ENCODE measurements at places on chromosomes 2 and 18.

GRCh38 chr2:86368161-86368824 is 30.9 kb upstream of the REEP1 start:
- DNase-seq: no peak

DNA sequence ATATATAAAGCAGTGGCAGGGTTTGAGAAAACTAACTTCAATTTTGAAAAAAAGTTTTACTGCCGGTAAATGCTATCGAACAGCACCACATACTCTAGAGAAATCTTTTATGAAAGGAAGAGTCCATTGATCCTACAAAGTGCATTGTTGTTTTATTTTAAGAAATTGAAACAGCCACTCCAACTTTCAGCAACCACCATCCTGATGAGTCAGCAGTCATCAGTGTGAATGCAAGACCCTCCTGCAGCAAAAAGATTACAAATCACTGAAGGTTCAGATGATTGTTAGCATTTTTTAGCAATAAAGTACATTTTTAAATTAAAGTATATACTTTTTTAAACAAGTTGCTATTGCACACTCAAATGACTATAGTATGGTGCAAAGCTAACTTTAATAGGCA is 1017.7 kb upstream of the CRIM1 start:
- no peak for DNase-seq

- DNase-seq: no peak
These were observed 25.3 kb downstream of the LCLAT1 start for GRCh38 chr2:30472326-30472725.

DNA sequence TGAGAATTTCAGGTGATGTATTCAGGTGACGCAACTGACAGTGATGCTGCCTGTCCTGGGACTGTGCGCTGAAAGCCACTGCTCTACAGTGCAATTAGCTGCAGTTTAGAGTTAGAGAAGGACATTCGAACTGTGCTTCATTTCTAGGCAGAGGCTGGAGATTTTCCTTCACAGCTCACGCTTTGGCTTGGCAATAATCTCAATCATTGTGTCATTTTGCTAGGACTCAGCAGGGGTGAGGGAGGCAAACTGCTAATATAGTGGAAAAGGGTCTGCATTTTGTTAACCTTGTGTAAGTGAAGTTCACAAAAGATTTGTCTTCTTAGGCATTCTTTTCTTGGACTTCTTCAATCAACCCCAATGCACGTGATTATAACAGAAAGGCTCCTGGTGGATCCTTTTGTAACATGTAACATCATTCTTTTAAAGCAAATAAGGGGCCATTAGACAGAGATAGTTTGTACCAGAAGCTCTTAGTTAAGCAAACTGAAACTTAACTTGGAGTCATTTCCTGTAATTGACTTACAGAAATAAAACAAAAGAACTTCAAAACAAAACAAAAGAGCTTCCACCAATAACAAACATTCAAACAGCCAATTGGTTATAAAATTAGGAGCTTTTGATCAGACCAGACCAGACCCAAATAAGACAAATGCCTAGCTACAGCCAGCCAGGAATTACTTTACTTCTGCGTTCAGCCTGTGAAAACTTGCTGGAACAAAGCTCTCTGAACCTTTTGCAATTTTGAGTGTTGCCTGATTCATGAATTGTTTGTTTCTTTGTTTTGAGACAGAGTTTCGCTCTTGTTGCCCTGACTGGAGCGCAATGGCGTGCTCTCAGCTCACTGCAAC is 1376.3 kb upstream of the CELF4 start:
- no peak for DNase-seq

DNA sequence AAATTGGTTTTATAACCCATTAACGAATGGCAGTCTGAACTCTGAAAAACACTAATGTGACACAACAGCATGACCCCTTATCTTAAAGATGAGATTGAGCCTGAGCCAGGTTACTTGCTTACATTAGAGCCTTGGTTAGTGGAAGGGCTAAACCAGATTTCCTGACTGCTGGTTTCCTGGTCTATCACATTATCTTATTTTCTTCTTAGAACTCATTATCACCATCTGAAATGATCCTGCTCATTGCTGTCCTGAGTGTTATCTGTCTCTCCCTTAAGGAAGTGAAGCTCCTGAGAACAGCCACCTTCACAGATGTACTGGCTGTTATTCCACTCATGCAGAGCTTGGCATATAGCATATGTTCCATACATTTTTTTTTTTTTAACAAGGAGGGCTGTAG is 9.0 kb upstream of the NRP2 start:
- DNase-seq: no peak

GRCh38 chr2:200845669-200846325 is 18.7 kb downstream of the CLK1 start:
- no peak for DNase-seq

GRCh38 chr2:174704642-174705041 is 59.6 kb downstream of the CHRNA1 start:
- DNase-seq: no peak

- no peak for DNase-seq
These were observed 5.1 kb downstream of the MEIS1 start for GRCh38 chr2:66439812-66440542.

GRCh38 chr18:2891526-2892431 is 45.0 kb downstream of the EMILIN2 start:
- no peak for DNase-seq

DNA sequence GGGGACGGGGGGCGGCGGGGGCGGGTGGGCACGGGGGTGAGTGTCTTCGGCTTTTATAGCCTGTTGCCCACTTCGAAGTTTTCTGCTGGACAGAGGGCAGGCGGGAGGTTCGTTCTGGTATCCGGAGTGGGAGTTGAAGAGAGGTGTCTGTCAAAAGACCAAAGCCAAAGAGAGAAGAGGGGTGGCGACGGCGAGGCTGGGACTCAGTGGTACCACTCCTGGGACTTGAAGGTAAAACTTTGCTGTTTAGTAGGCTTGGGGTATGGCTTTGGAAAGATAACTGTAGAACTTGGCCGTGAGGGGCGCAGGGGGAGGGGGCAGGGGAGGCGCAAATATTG is 215.8 kb upstream of the DTNA start:
- DNase-seq: no peak

DNA sequence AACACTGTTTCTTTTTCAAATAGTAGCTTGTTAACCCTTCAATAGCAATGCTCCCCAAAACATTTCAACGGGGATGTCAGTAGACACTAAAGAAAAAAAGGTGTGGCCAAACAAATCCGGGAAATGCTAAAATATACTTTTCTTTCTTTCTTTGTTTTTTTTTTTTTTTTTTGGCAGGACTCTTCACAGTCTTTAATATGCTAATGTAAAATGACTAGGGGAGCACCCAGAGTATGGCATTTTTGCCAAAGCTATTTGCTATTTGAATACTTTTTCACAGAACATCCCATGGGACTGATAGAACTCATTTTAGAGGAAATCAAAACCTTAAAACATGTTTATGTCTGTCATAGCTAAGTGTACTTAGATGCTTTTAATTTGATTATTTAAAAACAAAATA is 32.1 kb downstream of the ATF2 start:
- DNase-seq: no peak

DNA sequence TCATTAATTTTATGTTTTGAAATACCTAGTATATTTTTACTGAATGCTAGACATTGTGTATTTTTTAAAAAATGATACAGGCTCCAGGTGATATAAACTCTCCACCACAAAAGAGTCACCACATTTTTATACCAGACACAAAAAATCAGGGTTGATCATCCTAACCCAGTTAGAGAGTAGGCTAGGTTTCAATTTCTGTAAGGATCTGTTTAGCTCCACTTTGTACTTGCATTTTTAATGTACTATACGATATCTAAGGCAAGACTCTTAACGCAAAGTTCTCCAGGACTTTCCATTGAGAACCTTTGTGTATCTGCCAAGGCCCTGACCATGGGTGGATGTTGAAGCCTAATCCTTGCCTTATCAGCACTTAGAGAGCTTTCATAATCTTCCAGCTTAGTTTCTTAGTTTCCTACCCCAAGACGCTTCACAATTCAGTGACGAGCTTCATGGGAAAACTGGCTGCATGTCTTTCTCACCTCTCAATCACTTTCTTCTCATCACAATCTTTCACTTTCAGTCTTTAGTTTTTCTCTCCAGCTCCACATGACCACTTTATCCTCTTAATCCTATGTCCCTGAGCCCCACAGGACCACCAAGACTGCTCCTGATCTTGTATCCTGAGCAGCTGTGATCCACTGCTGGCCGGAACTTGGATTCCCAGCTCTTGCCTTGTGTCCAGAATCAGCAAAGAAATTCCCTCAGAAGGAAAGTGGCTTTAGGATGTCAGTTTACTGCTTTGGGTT is 635.8 kb downstream of the RNF144A start:
- no peak for DNase-seq

GRCh38 chr2:121722479-121722878 is 14.2 kb downstream of the NIFK start:
- DNase-seq: no peak

DNA sequence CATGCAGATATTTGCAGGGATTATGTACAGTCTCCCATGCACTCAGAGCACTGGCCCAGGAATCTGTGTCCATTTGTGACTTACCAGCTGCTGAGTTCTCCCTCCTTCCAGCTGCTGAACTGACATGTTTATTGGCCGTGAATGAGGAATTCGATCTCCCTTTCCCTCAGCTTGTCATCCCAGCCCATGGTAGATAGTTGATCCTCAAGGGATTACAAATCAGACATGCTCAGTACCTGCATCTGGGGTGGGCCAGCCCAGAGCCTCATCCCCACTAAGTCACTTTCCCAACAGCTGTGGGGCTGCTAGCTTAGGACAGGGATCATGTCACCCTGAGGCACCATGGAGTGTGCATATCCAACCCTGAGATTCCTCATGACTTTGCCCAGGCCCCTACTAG is 1284.9 kb upstream of the LRRTM1 start:
- DNase-seq: no peak

DNA sequence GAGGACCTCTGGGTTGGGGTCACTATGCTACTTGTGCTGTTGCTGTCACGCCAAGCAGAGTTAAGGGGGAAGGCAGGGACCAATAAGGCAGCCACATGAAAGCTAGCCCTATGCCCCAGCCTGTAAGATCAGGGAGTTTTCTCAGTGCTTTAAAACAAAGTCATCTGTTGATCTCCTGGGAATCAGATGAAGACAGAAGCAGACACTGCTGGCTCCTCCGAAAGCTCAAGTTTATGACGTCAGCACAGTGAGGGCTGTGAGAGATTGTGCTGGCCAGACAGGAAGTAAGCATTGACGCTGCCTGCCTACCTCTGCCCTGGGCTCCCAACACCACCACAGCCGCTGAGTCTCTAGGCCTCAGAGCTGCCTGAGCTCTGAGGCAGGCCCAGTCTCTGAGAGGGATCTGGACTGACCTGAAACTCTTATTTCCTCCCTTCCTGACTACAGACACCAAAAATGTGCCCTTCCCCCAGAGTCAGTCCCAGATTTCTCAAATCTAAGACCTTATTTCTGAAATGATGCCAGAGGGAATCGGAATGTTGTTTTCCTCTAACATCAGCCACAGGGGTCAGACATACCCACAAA is 118.1 kb upstream of the EPAS1 start:
- no peak for DNase-seq

DNA sequence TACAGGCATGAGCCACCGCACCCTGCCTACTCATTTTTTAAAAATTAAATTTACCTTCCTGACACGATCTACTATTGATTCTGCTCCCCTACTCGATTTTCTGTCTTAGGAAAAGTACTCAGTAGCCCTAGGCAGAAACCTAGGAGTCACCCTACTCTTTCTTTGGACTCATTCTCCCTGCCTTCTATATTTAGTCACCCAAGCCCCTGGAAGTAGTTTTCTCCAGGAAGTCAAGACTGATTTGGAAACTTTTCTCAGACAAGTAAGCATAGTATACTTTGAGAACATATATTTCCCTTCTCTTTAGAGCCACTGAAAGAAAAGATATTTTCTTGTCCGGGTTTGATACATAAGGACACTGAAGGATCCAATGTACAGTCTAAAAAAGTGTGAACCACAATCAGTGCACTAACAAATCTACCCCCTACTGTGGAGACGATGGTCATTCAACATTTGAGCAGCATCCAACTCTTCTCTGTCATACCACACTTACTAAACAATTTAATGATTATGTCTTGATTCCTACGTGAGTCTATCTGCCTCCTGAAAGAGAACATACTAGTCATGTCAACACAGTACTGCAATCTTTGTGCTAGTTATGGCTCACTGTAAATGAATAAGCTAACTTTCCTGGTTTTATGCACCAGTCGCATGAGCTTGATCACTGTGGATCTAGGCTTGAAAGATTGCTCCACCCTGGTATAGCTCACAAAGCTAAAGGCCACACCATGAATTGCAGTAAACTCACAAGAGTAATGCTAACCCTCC is 19.8 kb downstream of the YWHAQ start:
- DNase-seq: no peak

- DNase-seq: no peak
These were observed 542.4 kb upstream of the NRP2 start for GRCh38 chr2:205139822-205140463.

DNA sequence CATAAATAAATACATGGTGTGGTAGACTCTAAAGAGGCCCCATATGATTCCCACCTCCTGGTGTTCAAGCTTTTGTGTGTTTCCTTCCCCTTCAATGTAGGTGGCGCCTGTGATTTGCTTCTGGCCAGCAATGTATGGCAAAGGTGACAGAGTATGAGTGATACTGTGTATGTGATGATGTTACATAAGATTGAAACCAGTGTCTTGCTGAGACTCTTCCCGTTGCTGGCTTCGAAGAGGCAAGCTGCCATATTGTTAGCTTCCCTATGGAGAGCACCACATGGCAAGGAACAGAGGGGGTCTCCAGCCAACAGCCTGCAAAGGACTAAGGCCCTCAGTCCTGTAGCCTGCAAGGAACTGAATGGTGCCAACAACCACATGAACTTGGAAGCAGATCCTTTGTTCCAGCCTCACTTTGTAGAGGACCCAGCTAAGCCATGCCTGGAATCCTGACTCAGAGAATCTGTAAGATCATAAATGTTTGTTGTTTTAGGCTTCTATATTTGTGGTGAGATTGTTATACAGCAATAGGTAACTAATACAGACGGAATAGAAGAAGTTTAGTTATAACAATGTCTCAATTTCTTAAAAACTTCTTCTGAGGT is 1.7 kb upstream of the SMAD4 start:
- no peak for DNase-seq

DNA sequence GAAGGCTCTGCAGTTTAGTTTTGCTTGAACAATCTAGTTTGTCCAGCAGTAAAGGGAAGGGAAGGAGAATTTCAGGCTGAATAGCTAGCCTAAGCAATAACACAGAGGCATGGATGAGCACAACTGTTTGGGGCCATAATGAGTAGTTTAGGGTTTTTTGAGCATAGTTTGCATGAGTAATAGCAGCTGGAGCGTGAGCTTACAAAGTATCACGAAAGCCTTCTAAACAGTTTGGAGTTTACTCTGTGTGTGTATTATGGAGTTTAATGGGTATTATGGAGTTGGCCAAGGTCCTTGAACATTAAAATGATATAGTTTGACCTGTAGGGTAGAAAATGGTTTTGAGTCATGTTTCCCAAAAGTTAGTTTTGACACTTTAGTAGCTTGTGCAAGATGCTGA is 782.3 kb downstream of the ERBB4 start:
- DNase-seq: no peak

DNA sequence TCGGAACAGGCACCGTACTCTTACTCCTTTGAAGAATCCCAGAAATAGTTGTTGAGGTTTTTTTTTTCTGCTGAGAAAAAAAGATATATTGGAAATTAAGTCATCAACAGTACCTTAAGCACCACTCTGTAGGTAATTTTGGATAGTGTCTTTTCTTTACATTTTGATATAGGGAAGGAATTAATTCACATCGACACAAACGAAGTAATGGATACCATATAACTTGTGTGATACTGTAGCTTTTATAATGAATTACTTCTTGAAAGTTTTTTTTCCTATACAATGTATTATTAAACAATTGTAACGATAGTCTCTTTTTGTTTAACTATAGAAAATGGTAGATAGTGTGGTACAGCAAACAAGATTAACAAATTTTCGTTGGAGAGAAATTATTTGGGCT is 1.5 kb upstream of the IKZF2 start:
- no peak for DNase-seq

GRCh38 chr2:53949457-53949856 is 21.3 kb downstream of the PSME4 start:
- DNase-seq: no peak

Data from stimulated activated CD8-positive, alpha-beta memory T cell treated with anti-CD3 and anti-CD28 coated beads, Interleukin-15, amount 100 ng/mL, for 1 hour (primary cell).